Nephron progenitor cell (in vitro differentiated cells): ENCODE measurements at places on chromosomes 12 and 14.

- DNase-seq = no peak
These were observed 69.7 kb upstream of the STAC3 start for GRCh38 chr12:57320639-57321038.

DNA sequence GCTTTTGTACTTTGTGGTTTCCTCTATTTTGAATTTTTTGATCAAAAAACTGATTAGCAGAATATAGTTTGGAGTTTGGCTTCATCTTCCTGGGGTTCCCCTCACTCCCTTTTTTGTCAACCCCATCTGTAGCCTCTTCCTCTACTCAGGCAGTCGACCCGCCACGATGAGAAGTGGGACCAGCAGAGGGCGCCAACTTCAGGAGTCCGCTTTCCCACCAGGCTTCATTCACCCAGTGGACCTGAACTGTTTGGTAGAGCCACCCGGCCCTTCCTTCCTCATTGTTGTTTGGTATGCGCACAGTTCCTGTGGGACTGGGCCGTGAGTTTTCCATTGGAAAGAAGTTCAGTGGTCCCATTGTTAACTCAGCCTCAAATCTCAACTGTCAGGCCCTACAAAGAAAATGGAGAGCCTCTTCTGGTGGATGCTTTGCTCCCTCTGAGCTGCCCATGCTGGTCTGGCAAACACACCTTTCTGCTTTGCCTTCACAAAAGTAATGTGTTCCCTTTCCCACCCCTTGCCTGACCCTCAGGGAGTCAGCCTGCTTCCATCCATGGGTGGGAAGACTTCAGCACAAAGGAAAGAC lies 21.7 kb downstream of the TMBIM6 start:
- peak; percentile 80 for DNase-seq

- no peak for DNase-seq
These were observed 57.2 kb upstream of the ATP2A2 start for GRCh38 chr12:110223777-110224378.

GRCh38 chr14:73788701-73789551 lies 62.7 kb upstream of the PTGR2 start:
- no peak for DNase-seq

DNA sequence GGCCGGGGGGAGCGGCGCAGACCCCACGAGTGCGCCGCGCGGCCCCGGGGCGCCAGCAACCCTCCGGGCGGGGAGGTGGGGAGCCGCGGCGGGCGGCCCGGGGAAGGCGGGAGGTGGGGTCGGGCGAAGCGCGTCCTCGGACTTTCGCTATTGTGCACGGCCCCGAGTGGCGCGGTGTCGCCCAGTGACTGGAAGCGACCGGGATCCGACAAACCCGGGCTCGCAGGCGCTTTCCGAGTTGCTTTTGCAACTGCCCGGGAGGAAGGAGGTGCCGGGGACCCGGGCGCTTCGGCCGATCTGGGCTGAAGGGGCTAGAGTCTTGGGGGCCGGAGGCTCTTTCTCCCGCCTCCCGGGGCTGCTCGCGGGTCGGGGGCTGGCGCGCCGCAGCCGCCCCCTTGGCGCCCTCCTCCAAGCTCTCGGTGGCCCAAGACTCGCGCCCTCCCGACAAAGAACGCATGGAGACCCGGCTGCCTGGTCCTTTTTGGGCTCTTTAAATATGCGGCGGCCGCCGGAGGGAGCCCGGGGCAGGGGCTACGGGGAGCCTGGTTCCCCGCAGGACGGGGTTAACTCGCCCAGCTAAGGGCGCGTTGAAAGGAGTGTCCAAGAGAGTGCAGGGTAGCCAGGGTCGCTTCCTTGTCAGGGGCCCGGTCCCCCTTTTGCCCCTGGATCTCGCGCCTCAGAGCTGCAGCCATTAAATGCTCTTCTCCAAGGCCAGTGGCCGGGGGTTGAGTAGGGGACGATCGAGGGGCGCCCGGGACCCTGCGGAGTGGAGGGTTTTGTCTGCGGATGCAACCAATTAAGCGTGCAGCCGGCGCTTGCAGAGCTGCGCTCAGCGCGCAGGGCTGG lies 1.4 kb downstream of the HMGA2 start:
- peak; percentile 57 for DNase-seq

GRCh38 chr14:71692496-71692895 lies 239.7 kb upstream of the RGS6 start:
- no peak for DNase-seq

GRCh38 chr12:3726456-3726855 lies 26.5 kb downstream of the CRACR2A start:
- no peak for DNase-seq

DNA sequence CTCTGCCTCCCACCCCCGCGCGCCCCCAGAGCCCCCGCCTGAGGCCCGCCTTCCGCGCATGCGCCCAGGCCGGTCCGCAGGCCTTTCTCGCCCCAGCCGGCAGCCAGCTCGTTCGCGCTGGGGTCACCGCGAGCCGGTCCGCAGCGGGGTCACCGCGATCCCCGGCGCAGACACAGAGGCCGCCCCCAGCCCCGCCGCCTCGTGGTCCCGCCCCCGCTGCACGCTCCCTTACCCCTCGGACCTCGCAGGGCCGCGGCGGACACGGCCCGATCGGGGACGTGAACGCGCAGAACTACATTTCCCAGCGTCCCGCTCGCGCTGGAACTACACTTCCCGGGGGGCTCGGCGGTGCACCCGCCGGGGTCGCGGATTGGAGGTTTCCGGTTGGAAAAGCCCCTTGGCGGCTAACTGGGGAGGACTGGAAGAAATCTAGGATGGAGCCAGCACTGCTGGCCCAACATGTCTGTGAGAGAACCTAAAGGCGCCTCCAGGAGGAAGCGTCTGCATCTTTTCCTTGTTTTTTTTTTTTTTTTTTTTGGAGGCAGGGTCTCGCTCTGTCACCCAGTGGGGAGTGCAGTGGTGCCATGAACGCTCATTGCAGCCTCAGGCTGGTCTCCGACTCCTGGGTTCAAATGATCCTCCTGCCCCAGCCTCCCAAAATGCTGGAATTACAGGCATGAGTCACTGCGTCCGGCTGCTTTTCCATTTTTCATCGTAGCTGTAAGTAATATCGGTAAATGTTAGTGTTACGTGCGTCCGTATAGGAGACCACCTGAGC lies at the start of gene ZNF605:
Gene ZNF605, minus strand, starts transcription at position 296 of the 778 bp plus-strand sequence. CDS start 10,671 bp downstream, outside the sequence.
- peak; percentile 83 for DNase-seq

DNA sequence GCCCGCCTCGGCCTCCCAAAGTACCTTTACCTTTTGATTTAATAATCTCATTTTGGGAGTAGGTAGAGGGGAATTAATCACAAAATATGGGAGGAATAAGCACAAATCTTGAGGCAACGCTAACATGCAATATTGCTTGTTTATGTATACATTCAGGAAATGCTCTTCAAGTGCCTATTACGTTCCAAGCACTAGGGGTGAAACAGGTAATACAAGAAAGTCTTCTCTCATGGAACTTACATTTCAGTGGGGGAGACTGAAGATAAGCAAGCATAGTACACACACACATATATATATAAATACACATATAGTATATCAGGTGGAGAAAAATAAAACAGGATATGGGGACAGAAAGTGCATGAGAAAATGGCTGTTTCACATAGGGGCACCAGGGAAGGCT lies 19.0 kb upstream of the ERC1 start:
- DNase-seq = no peak

DNA sequence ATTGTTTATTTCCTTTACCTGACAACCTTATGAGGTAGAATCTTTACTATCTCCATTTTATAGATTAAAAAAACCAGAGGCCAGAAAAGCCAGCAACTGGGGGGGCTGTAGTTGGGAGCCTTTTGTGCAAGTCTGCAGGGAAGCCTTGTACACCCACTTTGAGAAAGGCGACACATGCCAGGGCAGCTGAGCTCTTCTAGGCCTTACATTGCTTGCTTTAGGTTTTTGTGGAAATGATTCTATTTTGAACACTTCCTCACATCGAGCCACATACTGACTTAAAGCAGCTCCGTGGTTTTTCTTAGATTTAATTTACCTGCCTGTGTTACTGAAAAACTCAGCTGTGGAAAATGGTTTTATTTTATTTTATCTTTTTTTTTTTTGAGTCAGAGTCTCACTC lies 34.6 kb downstream of the EP400 start:
- DNase-seq = no peak

DNA sequence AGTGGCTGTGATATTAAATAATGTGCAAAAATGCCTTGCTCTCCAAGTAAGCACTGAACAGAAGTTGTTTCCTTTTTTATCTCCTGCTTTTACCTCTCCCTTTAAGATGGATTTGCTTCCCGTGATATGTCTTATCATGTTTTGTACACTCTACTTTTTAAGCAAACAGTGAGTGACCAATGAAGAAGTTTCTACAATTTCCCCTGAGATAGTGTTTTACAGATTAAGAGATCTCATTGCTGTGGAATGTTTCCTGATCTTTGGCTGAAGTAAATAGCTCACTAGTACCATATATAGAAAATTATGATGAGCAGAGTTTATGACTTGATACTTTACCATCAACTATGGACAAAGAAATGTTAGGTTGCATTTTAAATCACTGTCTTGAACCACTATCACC lies 184.8 kb upstream of the PDE3A start:
- DNase-seq = no peak

GRCh38 chr14:105478398-105479251 lies 4.0 kb downstream of the CRIP2 start:
- DNase-seq = peak; percentile 48

DNA sequence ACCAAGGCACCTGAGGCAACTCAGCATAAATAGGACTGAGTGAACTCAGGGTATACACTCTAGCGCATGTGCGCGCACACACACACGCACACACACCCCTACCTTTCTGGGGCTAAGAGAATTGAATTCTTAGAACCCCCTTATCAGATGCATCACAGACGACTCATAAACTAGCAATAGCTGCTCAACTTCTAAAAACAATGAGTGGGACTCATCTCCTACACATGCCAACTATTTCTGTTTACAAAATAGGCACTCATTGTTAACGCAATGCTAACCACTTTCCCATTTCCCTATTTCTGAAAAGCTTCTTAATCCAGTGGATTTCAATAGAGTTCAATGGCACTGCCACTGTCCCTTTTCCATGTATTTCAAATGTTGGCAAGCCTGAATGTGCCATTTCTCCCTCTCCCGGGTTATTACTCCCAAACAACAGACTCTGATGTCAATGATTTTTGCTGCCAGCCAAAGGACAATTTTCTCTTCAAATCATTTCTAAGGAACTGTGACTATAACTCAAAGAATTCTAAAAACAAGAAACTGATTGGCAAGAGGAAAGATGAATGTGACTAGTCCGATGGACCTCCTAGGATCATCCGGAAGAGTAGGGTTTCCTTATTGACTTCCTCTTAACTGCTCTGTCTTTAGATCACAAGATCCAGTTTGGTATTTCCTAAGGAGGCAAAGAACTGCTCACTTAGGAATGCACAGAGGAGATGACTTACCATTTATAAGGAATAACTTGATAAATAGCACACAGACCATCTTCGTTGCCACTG lies 48.8 kb downstream of the SLC38A1 start:
- DNase-seq = no peak

DNA sequence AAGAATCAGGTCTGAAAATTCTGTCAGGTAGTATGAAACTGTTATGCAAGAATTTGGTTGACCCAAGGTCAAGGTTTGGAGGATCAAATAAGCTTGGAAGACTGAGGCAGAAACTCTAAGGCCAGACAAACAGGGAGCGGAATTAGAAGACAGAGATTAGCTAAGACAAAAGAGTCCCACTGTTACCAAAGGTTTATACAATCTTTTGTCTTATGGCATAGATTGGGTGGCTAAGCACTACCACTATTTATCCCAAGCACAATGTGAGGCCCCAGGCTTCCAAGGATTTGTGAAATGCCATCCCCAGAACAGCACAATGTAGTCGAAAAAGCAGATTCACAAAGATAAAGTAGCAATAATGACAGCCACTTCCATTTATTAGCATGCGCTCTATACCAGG lies 311.2 kb downstream of the SEC23A start:
- DNase-seq = no peak

DNA sequence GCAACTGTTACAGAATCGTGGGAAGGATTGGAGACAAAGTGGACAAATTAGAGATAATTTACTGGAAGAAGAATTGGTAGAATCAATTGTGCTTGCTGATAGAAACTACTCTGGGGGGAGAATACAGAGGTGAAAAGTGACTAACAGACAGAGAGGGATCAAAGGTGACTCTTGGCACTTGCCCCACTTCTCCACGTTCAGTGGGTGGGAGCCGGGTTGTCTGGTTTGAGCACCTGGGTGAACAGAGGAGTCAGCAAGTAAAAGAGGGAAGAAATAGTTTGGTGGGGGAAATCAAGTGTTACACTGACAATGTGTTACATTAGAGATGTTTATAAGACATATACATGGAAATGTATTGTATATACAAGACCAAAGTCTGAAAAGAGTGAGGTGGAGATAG lies 69.1 kb downstream of the PPP2R5E start:
- DNase-seq = no peak

- DNase-seq = no peak
These were observed 4.7 kb downstream of the SYNE2 start for GRCh38 chr14:63857466-63858030.

GRCh38 chr12:102960766-102961465 lies 3.4 kb downstream of the ASCL1 start:
- DNase-seq = peak; percentile 39

DNA sequence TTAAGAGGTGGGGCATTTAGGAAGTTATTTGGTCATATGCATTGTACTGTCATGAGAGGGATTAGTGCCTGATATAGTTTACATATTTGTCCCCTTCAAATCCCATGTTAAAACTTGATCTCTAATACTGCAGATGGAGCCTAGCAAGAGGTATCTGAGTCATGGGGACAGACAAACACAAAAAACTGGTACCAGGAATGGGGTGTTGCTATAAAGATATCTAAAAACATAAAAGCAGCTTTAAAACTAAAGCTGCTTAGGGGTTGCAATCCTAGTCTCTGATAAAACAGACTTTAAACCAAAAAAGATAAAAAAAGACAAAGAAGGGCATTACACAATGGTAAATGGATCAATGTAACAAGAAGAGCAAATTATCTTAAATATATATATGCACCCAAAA lies 11.6 kb downstream of the CRY1 start:
- no peak for DNase-seq

GRCh38 chr14:79742142-79742541 lies 469.2 kb downstream of the DIO2 start:
- DNase-seq = no peak

- no peak for DNase-seq
These were observed 67.6 kb upstream of the AMN1 start for GRCh38 chr12:31796270-31796951.

- DNase-seq = no peak
These were observed 132.5 kb downstream of the KTN1 start for GRCh38 chr14:55712491-55712890.

GRCh38 chr14:29687866-29688265 lies 239.8 kb downstream of the PRKD1 start:
- DNase-seq = no peak

DNA sequence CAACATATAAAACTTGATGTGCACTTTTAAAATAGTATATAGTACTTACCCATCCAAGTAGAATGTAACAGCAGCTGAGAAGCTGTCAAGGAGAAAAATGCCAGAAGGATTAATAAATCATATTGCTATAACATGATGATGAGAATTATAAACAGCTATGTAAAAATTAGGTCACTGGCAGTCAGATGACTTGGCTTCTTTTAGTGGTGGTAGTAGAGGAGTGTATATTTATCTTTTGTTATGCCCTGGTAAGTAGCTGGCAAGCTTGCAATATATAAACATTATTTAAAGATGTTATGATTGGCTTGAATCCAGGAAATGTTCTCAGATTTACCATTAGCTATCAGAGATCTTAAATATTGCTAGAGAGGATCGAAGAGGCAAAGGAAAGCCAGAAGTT lies 471.0 kb upstream of the MGAT4C start:
- DNase-seq = no peak
